ENCODE measurements at places on chromosomes 5 and 9.

DNA sequence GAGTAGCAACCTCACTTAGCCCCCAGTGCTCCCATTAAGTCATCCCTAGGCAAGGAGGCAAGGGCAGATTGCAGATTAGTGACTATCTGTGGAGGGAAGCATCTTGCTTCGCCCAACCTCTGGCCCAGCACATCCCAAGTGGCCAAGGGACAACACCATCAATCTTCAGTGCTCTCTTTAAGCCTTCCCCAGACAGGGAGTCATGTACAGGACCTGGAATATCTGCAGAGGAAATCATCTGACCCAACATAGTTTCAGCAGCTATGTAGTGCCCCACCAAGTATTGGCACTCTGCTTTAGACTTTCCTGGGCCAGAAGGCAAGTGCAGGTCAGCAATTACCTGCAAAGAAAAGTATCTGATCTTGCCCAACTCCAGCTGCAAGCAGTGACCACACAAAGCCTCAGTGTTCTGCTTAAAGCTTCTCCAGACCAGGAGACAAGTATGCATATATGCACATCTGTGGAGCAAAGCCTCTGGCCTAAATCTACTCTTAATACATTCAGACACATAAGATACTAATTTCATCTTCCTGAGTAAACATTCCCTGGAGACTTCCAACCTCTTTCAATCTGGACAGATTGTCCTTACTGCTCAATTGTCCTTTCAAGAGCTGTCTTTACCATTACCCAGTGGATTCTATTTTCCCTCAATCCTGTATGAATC, 224.8 kb upstream of the VLDLR start:
- DNase-seq: no peak

GRCh38 chr5:164256351-164256750, 750.9 kb downstream of the MAT2B start:
- DNase-seq: no peak

GRCh38 chr9:109632817-109633216, 134.7 kb upstream of the PTPN3 start:
- no peak for DNase-seq

DNA sequence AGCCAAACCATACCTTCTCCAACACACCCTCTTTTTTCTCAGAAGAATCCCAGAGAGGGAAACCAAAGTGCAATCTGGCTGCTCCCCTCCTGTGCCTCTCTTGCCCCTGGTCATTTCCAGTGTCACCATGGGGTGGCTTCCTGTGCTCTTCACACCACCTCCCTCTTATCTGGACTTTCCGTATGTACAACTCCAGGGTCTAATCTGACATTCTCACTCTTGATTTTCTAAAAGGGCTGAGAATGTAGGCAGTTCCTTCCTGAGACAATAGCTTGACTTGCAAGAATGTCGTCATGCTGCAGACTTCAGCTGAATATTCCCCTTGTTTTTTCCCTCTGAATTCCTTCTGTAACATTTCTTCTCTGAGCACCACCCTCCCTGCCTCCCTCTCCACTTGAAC, 110.2 kb downstream of the FBXL7 start:
- no peak for DNase-seq

DNA sequence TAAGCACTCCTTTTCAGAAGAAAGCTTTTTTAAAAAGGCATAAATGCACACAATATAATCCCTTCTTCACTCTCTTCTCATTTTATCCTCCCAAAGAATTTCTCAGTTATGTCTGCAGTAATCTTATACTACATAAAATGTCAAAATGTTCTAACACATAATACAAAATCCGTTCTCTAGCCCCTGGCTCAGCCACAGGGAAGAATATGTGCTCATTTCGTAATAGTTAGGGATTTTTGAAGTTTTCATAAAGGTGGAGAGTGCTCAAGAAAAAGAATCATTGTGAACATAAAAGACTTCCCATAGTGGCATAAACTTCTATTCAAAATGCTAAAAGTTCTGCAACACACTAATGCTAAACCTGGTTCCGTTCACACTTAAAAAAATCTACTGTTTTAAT, 1410.7 kb upstream of the C9orf72 start:
- DNase-seq: no peak
